Smooth muscle cell of the coronary artery (primary cell): ENCODE measurements at places on chromosomes 7 and 10. TPM values are rescaled to one million over a fixed set of nuclear protein-coding genes. Genes with fewer than 3 reads are reported as not detected.

GPNMB gene
- total RNA-seq: 45.9 and 507 TPM in 2 replicates

TLX1 gene
- not detected in 2 replicates for total RNA-seq

PYROXD2 gene
- 7.3 and 16.7 TPM in 2 replicates for total RNA-seq

GNGT1 gene
- not detected in 2 replicates for total RNA-seq

ASCC1 gene
- 16.8 and 17.7 TPM in 2 replicates for total RNA-seq

GTPBP10 gene
- 11.5 and 17.9 TPM in 2 replicates for total RNA-seq

ANXA8L1 gene
- 0.23 TPM in 1 of 2 replicates, not detected in the other for total RNA-seq

PCLO gene
- total RNA-seq: under 0.01 TPM in 1 of 2 replicates, not detected in the other

VAX1 gene
- not detected in 2 replicates for total RNA-seq

MRPL43 gene
- 60.5 and 82.1 TPM in 2 replicates for total RNA-seq

SLIT1 gene
- under 0.01 and 0.35 TPM in 2 replicates for total RNA-seq

THSD7A gene
- total RNA-seq: 0.12 and 0.38 TPM in 2 replicates

NYAP1 gene
- total RNA-seq: 0.12 and 0.38 TPM in 2 replicates

EVX1 gene
- not detected in 2 replicates for total RNA-seq

GRM8 gene
- not detected in 2 replicates for total RNA-seq
